ENCODE measurements at places on chromosomes 11 and 22.

GRCh38 chr11:115552773-115553438 is 48.7 kb upstream of the CADM1 start:
- DNase-seq: no peak

- no peak for DNase-seq
Measured at GRCh38 chr11:114587398-114587953, 8.1 kb downstream of the NXPE4 start.

GRCh38 chr22:42338479-42338878 is 68.0 kb upstream of the TCF20 start:
- DNase-seq: no peak

GRCh38 chr11:2391181-2391975 is 9.2 kb upstream of the TSSC4 start:
- no peak for DNase-seq

DNA sequence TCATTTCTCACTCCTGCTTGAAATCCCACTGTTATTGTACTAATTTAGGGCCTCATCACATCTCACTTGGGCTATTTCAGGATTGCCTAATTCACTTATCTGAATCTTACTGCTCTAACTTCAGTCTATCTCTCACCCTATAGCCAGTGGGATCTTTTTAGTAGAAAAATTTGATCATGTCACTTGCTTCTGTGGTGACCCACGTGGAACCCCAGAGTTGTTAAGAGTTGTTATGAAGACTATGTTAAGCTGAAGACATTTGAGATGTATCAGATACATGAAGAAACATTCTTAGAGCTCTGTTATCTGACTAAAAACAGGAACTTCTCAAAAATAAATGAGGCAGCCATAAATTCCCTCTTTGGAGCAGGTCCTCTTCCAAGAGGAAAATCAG is 1375.6 kb upstream of the TENM4 start:
- no peak for DNase-seq
